CD4-positive, alpha-beta memory T cell (primary cell): ENCODE measurements at places on chromosomes 3 and 15. TPM values are rescaled to one million over a fixed set of nuclear protein-coding genes. Genes with fewer than 3 reads are reported as not detected.

TMEM212 gene
- total RNA-seq, result not detected

DNA sequence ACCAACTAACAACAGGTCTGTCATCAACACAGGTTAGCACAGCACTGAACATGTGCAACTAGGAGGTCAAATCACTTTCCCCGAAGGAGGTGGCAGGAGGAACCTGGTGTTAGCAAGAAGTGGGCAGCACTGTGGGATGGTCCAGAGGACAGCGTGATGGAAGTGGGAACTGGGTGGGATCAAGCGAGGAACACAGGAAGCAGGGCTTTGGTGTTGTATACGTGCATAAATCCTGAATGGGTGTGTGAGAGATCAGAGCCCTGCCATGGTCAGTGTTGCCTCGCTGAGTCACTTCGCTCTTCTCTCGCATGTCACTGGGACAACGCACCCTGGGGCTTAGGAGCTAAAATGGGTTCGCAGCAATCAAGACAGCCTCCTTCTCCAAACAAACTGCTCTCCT lies 62.1 kb downstream of the MOBP start:
- H3K27me3 ChIP-seq, result no peaks in the 10 kb centered on the region
- no peak overlapping the region for H3K4me3 ChIP-seq
- no peaks in the 10 kb centered on the region for H3K36me3 ChIP-seq
- H3K27ac ChIP-seq, result no peak overlapping the region
- no peaks in the 10 kb centered on the region for H3K4me1 ChIP-seq

DNA sequence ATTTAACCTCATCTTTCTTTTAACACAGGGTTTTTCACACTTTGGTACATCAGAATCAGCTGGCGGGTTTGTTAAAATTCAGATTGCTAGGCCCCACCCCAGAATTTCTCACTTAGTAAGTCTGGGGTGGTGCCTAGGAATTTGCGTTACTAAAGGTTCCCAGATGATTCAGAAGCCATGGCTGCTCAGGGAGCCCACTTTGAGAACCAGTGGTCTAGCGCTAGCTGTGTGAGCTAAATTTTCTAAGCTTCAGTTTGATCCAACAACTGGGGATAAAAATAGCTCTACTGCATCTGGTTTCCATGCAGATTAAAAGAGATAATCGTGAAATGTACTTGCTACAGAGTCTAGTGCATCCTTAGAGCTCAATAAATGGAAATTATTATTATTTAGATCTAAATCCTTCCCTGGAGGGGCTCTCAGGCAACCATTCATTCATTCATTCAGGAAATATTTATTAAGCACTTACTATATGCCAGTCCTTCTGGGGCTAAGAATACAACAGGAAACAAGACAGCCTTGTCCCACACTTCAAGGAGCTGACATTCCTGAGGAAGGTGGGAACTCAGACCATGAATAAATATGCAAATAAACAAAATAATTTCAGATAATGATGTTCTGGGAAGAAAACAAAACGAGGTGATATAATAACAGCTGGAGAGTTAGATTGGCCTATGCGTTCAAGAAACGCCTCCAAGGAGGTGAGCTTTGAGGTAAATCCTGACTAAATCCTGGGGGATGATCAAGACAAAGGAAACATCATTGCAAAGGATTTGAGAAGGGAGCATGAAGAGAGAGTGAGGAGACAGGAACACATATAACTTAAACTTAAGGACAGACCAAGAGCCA lies 3.9 kb upstream of the CIDEC start:
- H3K4me1 ChIP-seq, result no peaks in the 10 kb centered on the region
- H3K36me3 ChIP-seq, result no peaks in the 10 kb centered on the region
- H3K4me3 ChIP-seq, result no peak overlapping the region
- no peak overlapping the region for H3K27ac ChIP-seq
- H3K27me3 ChIP-seq, result no peaks in the 10 kb centered on the region

GRCh38 chr15:87711026-87711425 lies 545.5 kb downstream of the NTRK3 start:
- no peaks in the 10 kb centered on the region for H3K27me3 ChIP-seq
- H3K4me3 ChIP-seq, result no peak overlapping the region
- H3K4me1 ChIP-seq, result no peaks in the 10 kb centered on the region
- no peaks in the 10 kb centered on the region for H3K36me3 ChIP-seq
- DNase-seq, result no peak

DNA sequence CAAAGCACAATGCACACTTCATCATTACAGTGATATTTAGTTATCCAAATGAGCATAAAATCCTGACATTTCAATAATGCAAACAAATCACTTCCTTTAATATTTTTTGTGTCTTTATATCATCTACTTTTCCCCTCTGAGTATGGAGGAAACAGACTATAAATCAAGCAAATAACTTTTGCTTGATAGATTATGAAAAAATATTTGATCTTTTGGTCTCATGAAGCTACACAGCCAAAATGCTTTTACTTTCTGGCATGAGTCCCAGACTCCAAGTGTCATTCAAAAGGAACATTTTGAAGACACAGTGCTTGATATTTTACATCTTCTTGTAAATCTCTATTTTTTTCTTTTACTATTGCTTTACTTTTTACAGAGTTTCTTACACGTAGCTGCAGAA lies 215.3 kb upstream of the ROBO1 start:
- H3K27ac ChIP-seq, result no peak overlapping the region
- no peaks in the 10 kb centered on the region for H3K36me3 ChIP-seq
- no peak for DNase-seq
- H3K4me1 ChIP-seq, result no peaks in the 10 kb centered on the region
- no peaks in the 10 kb centered on the region for H3K27me3 ChIP-seq
